Activated T-helper 2 cell treated with anti-CD3 and anti-CD28 coated beads, Interferon-gamma antibody, Interleukin-2, Interleukin-4, amounts not matched to agents 10 μg/mL and 5 μg/mL and 100 μg/mL, durations not matched to agents 14 hours and 24 hours and 36 hours (primary cell): ENCODE measurements at places on chromosomes 12 and 14. TPM values are rescaled to one million over a fixed set of nuclear protein-coding genes. Genes with fewer than 3 reads are reported as not detected.

SDSL gene
- 0.46 and 0.67 TPM in 2 replicates for total RNA-seq

DNA sequence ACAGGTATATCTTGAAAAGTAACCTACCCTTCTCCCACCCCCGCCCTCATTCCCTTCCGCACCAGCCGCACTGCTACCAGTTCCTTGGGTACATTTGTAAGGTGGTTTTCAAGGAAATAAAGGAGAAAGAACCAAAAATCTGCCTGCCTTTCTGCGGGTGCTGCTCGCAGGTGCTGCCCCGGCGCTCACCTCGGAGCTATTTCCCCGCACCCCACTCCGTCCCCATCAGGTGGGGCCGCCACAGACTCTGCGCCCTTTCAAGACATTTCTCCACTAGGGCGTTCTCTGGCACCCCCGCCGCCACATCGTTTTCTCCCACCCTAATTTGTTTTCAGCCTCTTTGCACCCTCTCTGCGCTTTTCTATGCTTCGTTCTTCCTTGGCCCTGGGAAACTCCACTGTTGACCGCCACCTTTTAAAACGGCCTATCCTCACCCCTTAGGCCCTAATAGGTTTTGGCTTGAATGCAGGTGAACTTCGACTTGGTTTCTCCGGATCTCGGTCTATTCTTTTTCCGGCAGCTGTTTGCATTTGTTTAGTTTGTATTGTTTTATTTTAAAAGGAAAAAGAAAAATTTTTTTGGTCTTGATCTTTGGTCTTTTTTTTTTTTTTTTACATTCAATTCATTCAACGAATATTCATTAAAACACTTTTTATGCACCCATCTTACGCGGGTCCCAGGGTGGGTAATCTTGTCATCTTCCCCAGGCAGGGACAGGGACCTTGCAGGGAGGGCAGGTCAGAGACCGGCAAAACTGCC lies 3.0 kb downstream of the VSX2 start:
- H3K36me3 ChIP-seq, result no peaks in the 10 kb centered on the region
- no peak for DNase-seq
- H3K4me1 ChIP-seq, result peaks cover 7% of the 10 kb centered on the region

GRCh38 chr14:35387219-35387618 lies 17.3 kb downstream of the NFKBIA start:
- no peak overlapping the region for H3K4me3 ChIP-seq
- no peaks in the 10 kb centered on the region for H3K4me1 ChIP-seq
- no peaks in the 10 kb centered on the region for H3K36me3 ChIP-seq
- no peak for DNase-seq
- H3K27me3 ChIP-seq, result no peaks in the 10 kb centered on the region

GRCh38 chr12:93980711-93981110 lies 167.7 kb upstream of the PLXNC1 start:
- H3K36me3 ChIP-seq, result no peaks in the 10 kb centered on the region
- H3K27me3 ChIP-seq, result peaks cover 8% of the 10 kb centered on the region
- no peak overlapping the region for H3K4me3 ChIP-seq

DNA sequence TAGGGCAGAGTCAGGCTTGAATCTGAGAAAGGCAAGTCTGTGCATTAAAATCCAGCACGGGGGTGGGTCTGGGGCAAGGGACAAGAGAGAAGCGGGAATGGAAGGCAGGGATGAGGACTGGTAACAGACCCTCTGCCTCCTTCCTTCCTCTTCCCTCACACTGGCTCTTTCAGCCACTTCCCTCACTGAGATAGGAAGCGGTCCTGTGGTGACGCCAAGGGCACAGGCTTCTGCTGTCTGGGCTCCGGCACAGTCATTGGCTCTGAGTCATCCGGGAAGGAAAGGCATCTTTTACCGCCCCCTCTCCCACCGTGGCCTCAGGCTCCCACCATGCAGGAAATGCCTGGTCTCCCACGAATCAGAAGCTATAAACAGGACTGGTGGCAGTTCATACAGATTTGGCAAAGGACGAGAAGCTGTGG lies 70.2 kb downstream of the ETV6 start:
- no peaks in the 10 kb centered on the region for H3K27me3 ChIP-seq
- H3K36me3 ChIP-seq, result peaks cover 40% of the 10 kb centered on the region
- no peak for DNase-seq
- H3K27ac ChIP-seq, result peak overlapping the region; percentile 36
